Frontal cortex (tissue), 4 donors: ENCODE measurements at places on chromosomes 3 and 15. TPM values are rescaled to one million over a fixed set of nuclear protein-coding genes. Genes with fewer than 3 reads are reported as not detected.

DNA sequence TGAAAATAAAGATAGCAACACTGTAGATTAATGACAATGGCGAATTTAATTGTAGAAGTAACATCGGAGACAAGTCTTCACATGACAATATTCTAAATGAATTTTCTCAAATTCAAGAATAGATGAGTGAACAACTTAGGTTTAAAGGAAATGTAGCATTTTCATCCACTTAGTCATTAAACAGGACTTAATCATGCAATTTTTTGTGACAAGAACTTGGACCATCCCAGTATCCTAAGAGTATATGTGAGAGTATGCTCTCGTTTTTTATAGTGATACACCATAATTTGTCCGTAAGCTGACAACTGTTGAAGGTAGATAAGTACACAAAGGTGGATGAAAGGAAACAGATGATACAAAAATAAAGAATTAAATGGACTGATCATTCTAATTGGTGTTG lies 81.5 kb downstream of the DLG1 start:
- no peak for DNase-seq

- no peak for DNase-seq
Measured at GRCh38 chr15:68817304-68818065, 3.2 kb downstream of the ANP32A start.

DNA sequence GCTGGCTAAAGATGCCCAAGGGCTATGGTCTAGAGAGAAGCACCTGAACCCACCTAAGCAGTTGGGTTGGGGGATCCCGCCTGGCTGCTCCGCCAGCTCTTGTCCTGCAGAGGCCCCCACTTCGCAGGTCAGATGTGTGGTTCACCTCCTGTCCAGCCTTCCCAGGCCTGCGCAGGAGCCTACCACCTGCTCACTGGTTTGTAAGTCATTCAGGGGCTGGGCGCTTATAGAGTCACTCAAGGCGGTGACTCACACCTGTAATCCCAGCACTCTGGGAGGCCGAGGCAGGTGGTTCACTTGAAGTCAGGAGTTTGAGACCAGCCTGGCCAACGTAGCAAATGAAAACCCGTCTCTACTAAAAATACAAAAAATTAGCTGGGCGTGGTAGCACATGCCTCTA lies 3.9 kb upstream of the FURIN start:
- no peak for DNase-seq

DNA sequence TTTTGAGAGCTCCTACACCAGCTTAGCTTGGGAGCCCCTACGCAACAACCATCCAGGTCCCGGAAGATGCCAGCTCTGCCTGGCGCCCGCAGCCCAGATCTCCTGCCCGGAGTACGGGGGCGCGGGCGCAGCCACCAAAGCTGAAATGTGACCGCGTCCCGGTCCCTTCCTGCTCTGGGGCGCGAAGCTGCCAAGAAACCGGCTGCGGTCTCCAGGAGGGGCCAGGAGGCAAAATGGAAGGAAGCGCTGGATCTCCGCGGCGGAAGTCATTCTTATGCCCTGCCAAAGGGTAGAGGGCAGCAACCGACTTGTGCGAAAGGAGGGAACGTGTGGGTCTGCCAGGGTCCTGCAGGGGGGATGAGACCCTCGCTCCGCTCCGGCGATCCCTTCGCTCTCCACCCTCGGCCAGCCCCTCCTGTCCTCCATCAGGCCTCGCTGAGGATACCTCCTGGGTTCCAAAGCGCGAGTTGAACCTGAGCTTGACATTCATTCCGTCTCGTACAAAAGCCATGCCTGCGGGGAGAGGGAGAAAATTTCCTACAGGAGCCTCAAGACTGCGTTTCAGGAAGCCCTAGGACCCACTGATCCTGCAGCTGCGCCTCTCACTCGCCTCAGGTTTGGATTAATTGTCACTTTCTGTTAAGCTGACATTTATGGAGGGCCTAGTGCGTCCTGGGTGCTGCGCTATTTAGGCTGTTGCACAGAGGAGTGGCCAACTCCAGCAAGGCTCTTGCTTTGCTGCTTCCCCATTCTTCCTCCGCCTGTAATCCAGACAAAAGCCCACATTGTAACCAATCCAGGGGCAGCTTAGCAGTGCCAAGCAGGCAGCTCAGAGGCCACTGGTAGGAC lies 98.3 kb upstream of the VGLL3 start:
- peak; percentile 36 for DNase-seq

DNA sequence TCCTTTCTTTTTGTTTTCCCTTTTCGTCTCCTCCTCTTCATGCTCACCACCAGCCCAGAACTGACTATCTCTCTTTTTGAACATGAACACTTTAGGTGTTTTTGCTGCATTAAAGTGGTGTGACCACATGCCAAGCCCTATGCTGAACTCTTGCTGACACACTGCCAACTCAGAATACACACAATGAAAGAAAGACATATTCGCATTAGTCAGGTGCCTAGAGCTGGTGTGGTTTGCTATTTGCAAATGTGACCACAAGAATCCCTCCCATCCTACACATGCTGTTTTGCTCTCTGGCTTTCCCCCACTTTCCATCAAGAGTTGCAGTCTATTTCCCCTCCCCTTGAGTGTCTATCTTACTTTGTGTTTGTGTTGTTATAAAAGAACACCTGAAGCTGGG lies 967.8 kb upstream of the CFAP20DC start:
- no peak for DNase-seq

DNA sequence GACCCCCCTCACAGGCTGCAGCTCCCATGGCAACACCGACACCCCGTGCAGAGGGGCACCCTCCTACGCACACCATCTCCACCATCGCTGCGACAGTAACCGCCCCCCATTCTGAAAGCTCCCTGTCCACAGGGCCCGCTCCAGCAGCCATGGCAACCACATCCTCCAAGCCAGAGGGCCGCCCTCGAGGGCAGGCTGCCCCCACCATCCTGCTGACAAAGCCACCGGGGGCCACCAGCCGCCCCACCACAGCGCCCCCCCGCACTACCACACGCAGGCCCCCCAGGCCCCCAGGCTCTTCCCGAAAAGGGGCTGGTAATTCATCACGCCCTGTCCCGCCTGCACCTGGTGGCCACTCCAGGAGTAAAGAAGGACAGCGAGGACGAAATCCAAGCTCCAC lies 19.9 kb upstream of the BFSP2 start:
- DNase-seq = no peak

DNA sequence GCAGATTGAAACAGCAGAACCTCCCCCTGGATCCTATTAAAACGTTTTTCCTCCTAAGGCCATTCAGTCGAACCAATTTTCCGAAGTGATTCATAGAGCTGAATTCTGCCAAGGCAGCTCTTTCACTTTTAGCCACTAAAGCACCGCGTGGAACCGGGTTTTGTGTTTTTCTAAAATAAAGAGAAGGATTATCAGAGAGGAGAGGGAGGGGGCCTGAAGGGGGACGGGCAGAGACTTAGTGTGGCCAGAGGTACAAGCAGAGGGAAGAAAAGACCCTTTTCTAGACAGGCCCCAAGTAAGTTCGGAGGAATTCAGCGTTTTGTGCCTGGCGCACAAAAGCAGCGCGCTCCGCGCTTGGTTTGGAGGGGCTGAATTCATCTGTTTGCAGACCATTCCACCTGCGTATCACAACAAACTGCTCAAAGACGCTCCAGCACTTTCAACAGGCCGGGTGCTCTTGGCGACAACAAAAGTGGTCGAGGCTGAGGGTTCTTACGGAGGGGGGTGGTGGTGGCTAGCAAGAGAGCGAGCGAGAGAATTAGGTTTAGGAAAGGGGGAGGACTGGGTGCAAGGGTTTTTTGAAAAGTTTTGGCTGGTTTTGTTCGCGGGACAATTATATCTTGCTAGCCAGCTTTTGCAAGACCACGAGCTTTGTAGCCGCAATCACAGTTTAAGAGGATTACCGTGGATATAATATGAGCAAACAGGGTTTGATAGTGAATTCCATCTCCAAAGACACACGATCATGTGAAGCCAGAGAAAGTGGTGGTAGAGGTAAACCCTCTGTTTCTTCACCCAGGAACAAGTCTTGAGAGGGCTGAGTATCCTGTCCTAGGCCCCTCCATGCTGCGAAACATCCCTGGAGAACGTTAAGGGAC lies 1.2 kb upstream of the FEZF2 start:
- DNase-seq = peak; percentile 40

DNA sequence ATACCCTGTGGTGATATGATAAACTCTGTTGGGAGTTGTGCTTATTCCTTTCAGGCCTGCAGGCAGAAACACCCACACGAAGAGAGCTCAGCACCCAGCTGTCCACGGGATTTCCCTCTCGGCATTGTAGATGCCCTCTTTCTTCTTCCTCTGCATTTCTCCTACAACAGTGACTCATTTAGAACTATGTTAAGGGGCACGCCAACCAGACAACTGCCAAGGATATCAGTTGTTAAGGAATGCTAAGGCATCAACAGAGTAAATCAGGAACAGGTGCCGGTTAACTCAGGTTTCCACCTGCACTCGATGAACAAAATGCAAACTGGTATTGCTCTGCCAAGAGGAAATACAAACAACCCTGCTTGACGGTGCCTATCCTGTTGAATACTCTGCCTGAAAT lies 270.0 kb upstream of the PEX5L start:
- DNase-seq = peak; percentile 5

GRCh38 chr3:196406811-196407470 lies 25.3 kb downstream of the UBXN7 start:
- no peak for DNase-seq

DNA sequence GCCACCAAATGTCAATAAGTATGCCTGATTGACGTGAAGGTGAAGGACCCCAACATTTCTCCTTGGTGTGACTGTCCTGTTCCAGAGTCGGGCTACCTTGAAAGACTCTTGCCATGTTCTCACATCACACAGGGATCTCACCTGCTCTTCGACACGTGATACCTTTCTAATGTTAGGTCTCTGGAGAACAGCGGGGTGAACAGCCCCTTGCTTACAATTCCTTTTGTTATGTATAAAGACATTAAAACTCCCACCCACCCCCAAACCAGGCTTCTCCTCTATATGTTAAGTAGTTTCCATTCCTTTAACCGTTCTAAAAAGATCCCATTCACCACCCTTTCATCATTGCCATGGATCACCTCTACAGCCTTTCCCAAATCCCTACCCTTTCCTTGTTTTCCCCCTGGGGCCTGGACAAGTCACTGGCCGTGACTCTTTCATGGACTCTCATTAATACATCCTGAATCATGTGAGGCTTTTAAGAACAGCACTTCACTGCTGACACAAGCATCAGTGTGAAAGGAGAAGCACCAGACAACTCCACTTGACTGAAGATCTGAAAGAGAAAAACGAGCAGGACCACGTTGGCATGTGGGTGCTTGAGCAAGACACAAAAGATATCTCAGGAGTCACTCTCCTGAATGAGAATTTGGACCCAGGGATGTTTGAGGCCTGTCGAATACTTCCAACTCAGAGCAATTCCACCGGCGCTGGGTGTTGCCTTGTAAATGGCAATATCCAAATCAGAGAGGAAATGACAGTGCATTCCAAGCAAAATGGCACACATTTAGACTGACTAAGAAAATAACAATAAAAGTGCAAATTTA lies 115.0 kb downstream of the FOXP1 start:
- DNase-seq = no peak

DNA sequence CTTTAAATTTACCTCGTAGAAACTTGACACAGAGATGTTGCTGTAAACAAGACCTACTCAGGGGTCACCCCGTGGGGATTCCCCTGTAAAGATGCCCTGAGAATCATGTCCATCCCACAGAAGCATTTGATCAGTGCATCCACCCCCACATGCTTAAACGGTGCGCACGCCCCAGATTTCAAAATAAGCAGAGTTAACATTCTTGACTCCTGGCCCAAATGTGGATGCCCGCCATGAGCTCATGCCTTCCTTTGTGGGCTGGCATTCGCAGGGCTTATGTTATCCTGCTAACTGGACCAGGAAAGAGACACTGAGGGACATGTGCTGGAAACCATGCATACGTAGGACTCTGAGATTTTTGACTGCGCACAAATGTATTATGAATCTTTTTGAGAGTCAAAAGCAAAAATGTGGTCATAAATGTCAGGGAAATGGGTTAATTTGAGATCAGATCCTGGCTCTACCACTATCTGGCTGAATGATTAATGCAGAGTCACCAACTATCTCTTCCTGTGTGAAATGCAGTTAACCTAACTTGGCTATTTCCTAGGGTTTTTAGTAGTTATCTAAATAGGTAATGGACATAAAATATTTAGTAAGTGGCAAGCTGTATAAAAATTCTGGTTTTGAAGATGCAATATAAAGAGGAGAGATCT lies 9.1 kb upstream of the TP63 start:
- DNase-seq = no peak

GRCh38 chr3:146071632-146072031 lies 89.4 kb downstream of the PLOD2 start:
- no peak for DNase-seq

The CADM2 gene
- 64.8 TPM for total RNA-seq

The FANCI gene
- total RNA-seq = 7.3 TPM

The TGM5 gene
- not detected for total RNA-seq

The MEIS2 gene
- 380 TPM for total RNA-seq

The CCRL2 gene
- 0.41 TPM for total RNA-seq

The FSIP1 gene
- total RNA-seq = 17.5 TPM

The ATOSA gene
- total RNA-seq = 42.0 TPM

The AP3B2 gene
- total RNA-seq = 55.8 TPM

The NRROS gene
- total RNA-seq = 0.82 TPM
